ENCODE measurements at places on chromosomes 6 and 20.

DNA sequence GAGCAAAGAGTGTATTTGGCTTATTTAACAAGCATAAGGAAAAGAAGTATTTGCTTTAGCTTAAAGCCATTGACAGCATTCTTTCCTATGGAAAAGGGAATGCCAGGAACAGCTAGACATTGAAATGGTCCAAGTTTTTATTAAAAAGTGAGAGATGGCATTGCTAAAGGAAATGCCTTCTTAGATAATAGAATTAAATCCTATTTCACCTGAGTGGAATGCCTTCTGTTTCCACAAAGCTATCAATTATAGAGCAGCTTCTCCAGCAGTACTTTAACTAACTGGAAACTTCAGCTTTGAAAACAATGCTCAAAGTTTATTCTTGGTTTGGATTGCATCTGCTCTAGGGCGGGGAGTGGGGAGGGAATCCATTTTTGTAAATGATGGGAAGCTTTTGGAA is 85.1 kb upstream of the CNKSR3 start:
- DNase-seq = no peak

DNA sequence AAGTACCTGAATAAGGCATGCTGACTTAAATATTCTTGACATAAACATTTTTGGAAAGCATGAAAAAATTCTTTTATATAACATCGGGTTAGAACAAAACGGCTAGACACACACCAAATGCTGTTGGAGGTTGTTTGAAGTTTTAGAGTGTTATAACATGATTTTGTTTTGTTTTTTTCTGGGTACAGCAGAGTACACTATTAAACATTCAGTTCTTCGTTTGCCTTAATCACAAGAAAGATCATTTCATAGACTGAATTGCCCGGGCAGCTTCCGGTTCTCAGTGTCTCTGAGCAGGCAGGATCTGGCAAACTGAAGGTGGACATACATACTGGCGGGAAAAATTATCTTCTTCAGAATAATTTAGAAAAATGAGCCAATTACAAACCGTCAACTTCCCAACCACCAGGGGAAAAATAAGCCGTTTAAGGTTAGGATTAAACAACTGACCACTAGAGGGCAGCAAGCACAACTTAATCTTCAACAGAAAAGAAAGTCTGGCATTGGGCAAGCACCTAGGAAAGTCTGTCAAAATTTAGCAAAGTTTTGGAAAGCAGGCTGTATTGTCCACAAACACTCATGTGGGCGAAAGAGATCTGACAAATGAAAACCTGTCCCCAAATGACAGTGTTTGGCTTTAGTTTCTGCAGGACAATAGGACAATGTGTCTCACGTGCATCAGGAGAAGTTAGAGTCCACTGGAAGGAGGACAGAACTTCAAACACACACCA is 15.0 kb downstream of the ZNF217 start:
- peak; percentile 54 for DNase-seq

- peak; percentile 25 for DNase-seq
Measured at GRCh38 chr6:115896538-115897129, 164.1 kb downstream of the FRK start.

DNA sequence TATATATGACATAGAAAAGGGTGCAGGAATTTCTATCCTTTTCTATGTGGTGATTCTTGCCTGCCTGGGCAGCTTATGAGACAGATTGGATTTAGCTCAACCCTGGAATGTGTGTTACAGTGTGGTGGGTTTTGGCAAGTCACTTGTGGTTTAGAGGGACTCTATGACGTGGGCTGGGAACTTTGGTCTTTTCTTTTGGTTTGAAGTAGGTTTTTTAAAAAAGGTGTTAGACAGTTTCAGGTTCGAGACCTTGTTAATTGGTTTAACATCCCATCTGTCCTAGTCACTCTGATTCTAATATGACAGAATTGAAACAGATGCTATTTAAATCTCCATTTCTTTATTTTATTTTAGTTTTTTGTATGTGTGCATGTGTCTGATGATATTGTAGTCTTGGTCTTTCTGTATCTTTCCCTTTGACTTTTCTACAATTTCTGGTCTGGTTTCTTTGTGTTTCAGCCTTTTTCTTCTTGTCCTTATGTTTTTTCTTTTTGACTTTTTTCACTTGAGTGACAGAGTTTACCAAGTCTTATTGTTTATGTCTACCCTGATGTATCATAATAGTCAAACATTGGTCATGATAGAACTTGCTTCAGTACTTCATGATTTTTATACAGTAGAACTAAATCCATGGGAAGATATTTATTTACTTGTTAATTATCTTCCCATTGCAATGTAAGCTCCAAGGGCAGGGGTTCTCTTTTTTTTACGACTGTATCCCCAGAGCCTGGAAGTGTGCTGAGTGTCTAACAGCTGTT is 174.3 kb downstream of the CDKAL1 start:
- DNase-seq = no peak

DNA sequence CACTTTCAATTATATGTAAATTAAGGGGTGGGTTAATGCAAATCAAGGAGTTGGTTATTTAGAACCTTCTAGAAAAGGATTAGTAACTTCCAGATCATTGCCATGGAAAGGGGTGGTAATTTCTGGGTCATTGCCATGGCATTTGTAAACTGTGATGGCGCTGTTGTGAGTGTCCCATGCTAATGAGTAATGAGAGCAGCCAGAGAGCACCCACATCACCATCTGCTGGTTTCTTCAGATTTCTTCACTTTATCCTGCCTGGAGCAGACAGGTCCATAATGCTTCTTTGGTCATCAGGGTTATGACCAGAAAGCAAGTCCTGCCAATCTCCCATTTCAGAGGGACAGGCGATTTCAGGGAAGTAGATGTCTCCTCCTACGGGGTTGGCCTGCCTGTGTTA is 311.3 kb upstream of the CNR1 start:
- no peak for DNase-seq

GRCh38 chr6:21478883-21479539 is 114.5 kb upstream of the SOX4 start:
- DNase-seq = no peak

GRCh38 chr6:154468760-154469159 is 41.7 kb downstream of the CNKSR3 start:
- DNase-seq = no peak

GRCh38 chr6:22709803-22710202 is 140.4 kb downstream of the HDGFL1 start:
- DNase-seq = no peak

DNA sequence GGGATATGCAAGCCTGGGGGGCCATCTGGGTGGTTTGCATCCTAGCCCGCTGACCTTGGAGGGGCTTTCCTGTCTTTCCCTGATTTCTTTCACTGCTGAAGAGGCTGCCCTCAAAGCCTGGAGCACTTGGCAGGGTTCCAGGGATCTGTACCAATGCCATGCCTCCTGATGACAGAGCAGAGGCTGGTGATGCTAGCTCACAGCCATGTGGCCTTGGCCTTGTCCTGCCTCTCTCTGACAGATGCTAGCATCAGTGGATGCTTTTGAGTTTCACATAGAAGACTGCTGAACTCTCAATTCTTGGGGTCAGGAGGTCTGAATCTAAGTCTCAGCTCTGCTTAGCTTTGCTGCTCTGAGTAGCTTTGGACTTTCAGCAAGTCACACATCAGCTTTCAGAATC is 21.9 kb upstream of the RREB1 start:
- no peak for DNase-seq

- DNase-seq = no peak
Measured at GRCh38 chr20:8376940-8377339, 244.9 kb downstream of the PLCB1 start.

- no peak for DNase-seq
Measured at GRCh38 chr20:31538326-31538725, 24.1 kb downstream of the HM13 start.

DNA sequence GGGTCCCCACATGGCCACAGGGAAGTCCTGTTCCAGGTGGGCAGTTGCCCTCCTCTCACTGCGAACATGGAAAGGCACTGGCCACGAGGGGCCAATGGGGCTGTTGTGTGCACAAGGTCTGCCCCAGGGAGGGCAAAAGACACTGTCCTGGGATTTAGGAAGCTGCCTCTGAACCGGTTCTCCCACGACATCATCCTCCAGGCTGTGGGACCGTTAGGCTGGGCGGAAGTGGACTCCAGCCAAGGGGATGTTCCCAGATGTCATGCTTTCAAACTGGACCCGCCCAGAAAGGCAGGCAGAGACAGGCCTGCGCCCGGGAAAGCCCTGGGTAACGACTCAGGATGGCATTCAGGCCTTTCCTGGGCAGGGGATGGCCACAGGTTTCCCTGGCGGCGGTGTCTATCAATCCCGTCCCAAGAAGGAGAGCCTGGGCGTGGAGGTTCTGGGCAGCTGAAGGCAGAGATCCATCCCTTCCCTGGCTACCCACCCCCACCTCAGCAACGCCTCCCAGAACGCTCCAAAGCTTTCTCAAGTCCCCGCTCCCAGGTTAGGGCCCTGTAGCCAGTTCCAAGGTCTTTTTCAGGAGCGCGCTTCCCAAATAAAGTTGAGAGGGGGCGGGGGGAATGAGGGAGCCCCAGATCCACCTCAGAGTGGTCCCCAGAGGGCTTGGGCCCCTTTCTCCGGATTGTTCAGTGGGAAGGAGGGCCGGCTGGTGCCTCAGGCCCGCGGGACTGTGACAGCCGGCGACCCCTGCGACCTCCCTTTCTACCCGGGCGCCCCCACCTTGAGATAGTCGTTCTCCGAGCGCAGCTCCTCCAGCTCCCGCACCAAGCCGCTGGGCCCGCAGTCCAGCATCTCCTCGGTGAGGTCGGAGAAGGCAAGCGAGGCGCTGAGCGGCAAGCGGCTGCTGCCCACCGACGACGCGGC is 13.8 kb upstream of the TLDC2 start:
- DNase-seq = no peak

DNA sequence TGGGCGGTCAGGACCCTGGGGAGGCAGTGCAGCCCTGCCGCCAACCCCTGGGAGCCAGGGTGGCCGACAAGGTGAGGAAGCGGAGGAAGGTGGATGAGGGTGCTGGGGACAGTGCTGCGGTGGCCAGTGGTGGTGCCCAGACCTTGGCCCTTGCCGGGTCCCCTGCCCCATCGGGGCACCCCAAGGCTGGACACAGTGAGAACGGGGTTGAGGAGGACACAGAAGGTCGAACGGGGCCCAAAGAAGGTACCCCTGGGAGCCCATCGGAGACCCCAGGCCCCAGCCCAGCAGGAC is 4.0 kb upstream of the COL9A3 start:
- no peak for DNase-seq

GRCh38 chr6:47009583-47009982 is 32.5 kb downstream of the ADGRF1 start:
- no peak for DNase-seq

DNA sequence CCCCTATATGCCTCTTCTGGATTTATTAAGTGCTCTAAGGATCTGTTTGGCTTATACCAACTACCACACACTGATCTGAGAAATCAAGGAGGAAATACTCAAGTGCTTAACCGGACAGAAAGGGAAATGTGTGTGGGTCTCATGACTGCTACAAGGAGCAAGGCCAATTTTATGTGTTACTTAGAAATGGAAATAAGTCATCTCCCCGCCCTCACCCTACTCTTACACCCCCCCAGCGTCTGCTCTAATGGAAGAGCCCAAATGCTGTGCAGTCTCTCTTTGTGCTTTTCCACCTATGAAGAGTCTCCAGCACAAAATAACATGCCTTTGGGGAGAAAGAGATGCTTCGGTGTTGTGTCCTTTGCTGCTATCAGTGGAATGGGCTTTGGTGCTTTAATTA is 428.8 kb upstream of the ARID1B start:
- no peak for DNase-seq

- no peak for DNase-seq
Measured at GRCh38 chr20:33657704-33658095, 4.4 kb upstream of the C20orf144 start.

- no peak for DNase-seq
Measured at GRCh38 chr6:131683479-131683878, 17.7 kb downstream of the OR2A4 start.

DNA sequence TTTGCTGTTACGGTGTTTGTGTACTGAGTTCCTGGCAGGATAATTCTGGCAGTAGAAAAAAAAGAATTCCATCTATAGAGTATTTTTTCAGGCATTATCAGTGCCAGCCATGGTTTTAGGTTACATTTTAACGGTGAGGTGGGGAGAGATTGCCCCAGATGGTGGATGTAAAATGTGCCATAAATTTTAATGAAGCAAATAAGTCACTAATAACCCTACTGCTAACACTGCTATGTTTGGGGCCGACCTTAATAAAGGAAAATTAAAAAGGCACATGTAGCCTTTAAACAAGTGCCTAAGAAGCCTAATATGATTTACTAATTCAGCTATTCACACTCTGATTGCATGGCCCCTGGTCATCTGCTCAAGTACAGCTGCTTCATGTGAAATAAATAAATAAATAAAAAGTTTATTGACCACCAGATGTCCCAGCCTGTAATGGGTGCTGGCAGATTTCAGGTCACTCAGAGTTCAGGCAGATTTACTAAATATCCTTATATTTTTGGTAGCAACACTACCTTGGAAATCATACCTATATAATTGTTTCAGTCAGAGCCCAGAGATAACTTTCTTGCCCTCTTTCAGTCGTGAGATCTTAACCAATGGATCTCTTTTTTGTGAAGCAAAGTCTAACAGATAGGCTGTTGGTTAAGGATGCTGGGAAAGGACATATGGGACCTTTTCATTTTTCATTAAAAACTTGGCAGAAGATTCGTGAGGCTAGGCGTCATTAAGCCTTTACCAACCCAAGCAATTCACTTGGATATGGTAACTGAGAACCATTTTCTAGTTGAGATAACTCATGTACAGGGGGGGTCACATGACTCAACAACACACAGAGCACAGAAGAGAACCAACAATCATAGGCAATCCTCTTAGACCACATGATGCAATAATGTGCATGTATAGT is 495.0 kb upstream of the NRSN1 start:
- DNase-seq = no peak

DNA sequence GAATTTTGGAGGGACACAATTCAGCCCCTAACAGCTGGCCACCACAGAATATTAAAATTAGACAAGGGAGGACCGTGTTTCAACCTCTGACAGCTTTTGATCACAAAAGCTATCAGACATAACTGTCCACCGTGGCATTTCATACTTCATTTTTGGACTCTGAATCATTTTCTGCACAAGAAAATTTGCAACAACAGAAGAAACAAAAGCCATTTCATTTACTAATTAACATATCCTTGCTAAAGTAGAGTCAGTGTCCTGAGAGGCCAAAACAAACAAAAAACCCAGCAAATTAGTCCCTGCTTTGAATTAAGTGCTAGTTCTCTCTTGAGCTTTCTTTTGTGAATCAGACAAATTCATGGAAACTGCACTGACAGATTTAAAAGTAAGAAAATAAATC is 17.6 kb upstream of the COL12A1 start:
- no peak for DNase-seq

DNA sequence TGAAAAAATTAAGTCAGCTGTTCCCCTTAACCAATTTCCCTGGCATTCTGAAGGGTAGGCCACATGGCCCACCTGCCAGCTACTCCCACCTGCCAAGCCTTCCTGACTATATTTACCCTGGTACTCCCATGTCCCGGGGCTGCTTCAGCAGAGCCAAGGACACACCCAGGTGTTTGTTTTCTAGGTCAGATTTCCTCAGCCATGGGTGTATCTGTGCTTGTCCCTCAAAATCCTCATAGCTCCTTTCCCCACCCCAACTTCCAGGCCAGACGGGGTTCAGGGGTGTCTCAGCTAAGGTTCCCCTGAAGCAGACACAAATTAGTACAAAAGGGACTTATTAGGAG is 139.4 kb upstream of the CDYL start:
- DNase-seq = no peak

GRCh38 chr6:76742919-76743318 is 670.5 kb upstream of the IMPG1 start:
- DNase-seq = no peak

- no peak for DNase-seq
Measured at GRCh38 chr6:5645328-5646290, 361.1 kb downstream of the NRN1 start.
